ENCODE measurements at places on chromosomes 12 and 14. TPM values are rescaled to one million over a fixed set of nuclear protein-coding genes. Genes with fewer than 3 reads are reported as not detected.

- DNase-seq, result no peak
These were observed 27.2 kb upstream of the MDM2 start for GRCh38 chr12:68780731-68781130.

DNA sequence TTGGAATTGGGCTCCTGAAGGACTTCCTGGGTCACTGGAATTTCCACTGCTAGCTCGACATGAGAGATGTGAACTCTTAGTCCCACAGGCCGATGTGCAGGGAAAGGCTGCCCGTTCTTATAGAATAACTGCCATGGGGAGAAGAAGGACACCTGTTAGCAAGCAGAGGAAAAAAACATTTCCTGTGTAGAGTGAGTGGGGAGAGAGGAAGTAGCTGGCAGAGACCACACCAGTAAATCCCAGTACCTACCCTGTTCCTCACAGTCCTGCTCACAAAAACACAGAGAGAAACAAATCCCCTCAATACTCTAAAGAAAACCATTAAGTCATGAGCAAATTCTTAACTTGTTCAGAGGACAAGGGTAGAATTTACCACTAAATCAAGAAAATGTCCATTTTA, 29.5 kb downstream of the AREL1 start:
- no peak for DNase-seq

GRCh38 chr12:40378691-40379090, 153.9 kb downstream of the LRRK2 start:
- DNase-seq, result no peak

GRCh38 chr12:63917864-63918799, 73.6 kb downstream of the SRGAP1 start:
- DNase-seq, result no peak

GRCh38 chr12:27104546-27104945, 22.2 kb upstream of the C12orf71 start:
- no peak for DNase-seq

DNA sequence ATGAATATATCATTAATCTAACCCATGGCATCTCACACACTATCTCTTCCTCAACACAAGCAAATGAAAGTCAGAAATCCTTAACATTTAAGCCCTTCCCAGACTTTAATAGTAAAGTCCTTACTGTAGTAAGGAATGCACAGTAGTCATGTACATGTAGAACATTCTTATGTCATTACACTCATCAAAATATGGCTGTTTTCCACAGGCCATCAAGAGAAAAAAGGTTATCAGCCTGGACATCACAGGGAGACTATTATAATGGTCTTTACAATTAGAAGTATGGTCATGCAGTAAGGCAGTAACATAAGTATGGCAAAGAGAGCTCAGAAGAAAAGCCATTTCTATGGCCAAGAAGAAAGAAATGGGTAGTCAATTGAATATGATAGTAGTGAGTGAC, 121.2 kb downstream of the SLC6A15 start:
- no peak for DNase-seq

- no peak for DNase-seq
These were observed 91.8 kb downstream of the EML1 start for GRCh38 chr14:99884834-99885648.

DNA sequence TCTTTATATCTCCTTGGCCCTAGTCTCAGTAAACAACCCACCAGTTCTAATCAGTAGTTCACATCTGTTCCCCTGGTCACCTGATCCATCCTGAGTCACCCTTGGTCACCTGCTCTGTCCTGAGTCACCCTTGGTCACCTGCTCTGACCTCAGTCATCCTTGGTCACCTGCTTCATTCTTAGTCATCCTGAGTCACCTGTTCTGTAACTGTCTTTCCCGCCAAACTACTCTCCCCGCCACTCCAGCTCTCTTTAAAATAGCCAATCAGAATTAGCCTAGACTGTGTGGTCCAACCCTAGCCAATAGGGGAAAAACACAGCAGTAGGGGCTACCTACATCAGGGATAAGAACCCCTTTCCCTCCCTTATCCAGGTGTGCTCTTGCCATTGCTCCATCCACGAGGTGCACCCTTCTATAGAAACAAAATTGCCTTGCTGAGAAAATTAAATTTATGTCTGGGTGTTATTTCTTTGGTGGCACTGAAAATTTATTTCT, 245.4 kb upstream of the DIO3 start:
- no peak for DNase-seq

DNA sequence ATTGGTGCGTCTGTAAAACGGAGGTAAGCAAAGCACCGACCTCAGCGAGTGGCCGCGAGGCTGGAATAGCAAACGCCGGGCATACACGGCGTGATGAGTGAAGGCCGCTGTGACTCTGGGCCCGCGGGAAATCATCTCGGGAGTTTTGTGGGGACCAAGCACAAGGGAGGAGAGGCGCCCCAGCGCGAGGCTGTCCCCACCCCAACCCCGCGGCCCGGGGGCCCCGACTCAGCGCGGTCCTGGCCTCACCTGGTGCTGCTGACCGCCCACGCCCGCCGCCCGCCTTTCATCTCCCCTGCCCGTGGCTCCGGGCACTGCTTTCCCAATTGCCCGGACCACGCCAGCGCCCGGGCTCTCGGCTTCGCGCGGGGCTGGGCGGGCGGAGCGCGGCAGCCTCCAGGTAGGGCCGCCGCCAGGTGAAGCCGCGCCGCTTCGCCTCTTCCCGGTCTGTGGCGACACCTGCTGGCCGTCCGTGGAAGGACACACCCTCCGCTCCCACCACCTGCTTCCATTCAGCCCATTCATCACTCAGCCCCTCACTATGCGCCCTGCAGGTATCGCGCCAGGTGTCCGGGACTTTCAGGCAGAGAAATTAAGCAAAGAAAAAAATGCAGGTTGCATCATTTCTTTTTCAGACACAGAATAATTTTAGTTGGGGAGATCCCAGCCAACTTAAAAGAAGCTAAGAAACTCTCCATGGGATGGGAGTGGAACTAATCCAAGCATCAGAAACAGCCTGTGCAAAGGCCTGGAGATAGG, 360.4 kb downstream of the MED13L start:
- DNase-seq, result peak; percentile 94

DNA sequence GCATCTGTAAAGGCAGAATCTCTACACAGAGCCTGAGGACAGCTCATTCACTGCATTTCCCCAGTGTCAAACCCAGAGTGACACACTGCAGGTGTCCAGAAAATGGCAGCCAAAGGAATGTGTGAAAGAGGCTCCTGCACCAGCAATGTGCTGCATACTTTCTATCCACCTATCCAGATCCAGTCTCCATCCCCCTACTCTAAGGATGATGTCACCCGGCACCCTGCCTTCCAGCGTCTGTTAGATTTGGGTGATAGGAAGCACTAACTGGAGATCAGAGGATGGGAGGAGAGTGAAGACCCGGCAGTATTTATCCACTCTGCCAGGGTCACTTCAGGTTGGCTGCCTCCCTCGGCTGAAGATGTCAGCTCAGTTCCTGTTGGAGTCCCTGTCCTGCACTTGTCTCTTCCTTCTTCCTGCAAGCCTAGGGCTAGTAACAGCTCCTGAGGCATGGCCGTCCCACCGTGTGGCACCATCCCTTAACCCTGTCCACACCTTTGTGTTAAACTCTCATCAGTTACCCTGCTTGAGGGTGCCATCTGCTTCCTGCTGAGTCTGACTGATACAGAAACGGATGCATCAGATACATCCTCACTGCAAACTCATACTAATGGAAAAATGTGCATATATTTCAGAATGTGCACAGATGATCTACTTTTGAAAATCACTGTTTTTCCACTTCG, 13.0 kb upstream of the GPR68 start:
- DNase-seq, result no peak

DNA sequence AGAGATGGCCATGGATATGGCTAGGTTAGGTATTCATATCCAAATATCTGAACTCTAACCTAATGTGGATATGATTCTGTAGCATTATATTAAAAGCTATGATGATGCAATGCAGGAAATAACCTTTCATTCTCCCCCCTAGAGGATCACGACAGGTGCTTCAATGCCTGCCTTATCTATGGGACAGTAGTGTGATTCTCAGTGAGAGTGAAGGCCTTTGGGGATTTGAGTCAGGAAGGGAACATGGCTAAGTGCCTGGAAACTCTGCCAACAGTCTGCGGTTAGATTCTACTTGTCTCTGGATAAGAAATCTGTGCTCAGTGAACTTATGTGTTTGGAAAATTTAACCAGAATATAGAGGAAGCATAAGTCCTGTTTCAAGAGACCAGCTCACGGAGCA, 81.8 kb downstream of the SLC38A1 start:
- peak; percentile 52 for DNase-seq

- peak; percentile 45 for DNase-seq
These were observed 1.6 kb upstream of the DGKA start for GRCh38 chr12:55929306-55929791.

- DNase-seq, result peak; percentile 30
These were observed 22.5 kb downstream of the SYNE2 start for GRCh38 chr14:63875311-63875710.

The PKP2 gene
- total RNA-seq, result 4.2 TPM

The TMEM229B gene
- total RNA-seq, result 6.3 TPM

The RFX4 gene
- not detected for total RNA-seq

The LRRK2 gene
- total RNA-seq, result 232 TPM

The MMP17 gene
- 3.1 TPM for total RNA-seq
